Stimulated activated naive CD8-positive, alpha-beta T cell treated with anti-CD3 and anti-CD28 coated beads, Interleukin-15, amount 100 ng/mL, for 72 hours (primary cell): ENCODE measurements at places on chromosomes 3 and 15.
A peak's percentile ranks its signal among the peaks of the same experiment; 100 is the strongest.

GRCh38 chr3:178001670-178002101 lies 534.5 kb upstream of the KCNMB2 start:
- DNase-seq = peak; percentile 63

DNA sequence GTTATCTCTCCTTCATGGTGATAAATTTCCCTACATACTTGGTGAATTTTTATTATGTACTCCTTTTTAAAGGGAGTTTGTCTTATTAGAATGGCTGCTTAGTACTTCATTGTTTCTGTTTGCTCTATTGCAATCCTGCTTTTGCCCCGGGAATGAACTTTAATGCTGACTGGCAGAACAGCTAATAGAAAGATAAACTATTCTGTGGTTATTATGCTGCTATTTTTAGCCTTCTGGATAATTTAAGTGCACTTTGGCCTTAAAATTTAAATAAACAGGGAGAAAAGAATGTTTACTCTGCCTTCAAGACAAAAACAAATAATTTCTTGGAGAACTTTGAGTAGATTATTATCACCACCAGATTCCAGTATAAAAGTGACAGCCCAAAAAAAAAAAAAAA lies 413.8 kb upstream of the CCDC54 start:
- DNase-seq = no peak

DNA sequence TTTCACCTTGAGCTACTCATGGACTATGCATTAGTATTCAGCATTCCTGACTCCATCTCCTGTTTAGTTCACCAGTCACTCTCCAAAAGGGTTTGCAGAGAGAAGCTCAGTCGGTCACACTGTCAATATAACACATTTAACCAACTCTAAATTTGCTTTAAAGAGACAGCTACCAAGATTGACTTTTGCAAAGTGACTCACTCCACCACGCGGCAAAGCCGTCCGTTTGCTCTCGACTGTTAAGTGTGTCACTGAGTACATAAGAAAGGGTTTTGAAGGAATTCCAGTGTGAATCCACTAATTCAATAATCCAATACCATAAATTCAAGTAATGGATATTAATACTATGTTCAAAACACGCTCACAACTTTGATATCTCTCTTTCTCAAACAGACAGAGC lies 1006.7 kb upstream of the NR2F2 start:
- DNase-seq = no peak

- DNase-seq = no peak
Measured at GRCh38 chr3:189300345-189300744, 128.6 kb downstream of the TPRG1 start.

DNA sequence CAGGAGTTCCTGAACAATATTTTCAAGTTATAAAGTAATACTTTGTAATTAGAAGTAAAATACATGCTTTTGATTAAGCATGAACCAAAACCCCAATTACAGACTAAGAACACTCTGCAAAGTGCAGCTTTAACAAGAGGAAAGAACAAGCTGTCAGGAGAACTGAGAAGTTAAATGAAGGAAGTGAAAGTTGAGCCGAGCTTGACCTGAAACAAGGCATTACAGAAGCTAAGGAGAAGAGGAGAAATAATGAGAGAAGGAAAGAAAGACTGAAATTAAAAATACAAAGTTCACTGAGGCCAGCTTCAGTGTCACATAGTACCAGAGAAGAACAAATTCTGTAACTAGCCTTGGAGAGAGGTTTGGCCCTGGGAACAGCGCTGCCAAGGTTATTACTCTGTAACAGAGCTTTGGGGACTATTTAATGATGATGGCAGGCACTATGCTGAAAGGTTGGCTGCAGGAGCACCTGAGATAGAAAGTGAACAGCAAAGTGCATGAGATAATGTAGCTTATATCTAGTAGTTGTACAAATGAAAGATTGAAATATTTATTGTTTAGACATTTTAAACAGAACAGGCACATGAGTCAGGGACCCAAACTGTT lies 241.9 kb upstream of the PEX5L start:
- DNase-seq = no peak

DNA sequence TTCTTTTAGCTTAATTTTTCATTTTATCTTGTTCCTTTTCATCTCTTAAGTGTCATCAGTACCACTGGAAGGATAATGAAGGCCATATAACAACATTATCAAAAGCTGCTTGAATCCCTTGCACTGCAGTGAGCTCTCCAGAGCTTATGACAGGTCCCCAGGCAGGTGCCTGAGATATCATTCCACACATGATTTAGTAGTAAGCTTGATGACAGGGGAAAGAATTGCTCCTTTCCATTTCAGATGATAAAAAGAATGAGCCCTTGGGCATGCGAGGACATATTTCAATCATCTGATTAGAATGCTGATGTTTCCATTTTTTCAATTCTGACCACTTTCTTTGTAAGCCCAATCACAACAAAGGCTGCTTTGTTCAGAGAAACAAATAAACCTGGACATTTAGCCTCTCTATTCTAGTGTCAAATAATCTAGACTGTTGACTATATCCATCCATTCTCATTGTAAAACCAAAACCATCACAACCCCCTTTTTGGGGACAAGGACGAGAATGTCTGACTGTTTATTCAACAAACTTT lies 567.8 kb downstream of the IGSF11 start:
- DNase-seq = no peak

DNA sequence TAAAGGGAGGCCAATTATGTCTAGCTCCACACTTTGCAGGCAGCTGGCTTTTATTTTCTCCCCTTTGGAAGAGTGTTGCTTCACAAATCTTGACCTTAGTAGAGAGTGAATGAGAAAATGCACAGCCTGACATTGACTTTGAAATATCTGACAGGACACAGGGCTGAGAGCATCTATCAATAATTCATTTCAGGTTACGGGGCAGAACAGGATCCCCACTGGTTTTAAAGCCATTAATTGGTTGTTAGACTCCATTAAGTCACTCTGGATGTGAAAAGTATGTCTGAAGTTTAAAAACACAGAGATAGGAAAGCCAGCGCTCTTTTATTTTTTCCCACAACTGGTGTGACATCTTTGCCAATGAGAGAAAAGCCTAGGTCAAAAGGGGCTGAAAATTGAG lies 251.9 kb upstream of the TMC3 start:
- no peak for DNase-seq

DNA sequence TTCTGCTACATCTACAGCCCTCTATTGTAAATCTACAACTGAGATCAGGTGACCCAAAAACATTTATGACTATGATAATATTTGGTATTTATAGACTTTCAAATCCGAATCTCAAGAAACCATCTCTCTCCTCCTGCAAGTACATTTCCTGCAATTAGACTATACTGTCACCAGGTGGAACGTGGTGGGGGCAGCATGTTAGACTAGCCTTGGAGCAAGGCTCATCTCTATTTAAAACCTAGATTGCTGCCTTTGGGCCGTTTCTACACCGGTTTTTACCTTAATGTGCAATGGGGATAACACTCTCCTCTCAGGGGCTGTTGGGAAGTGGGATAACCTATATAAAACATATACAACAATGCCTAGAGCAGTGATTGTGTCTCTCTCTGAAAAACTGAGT lies 3.8 kb upstream of the KATNBL1 start:
- no peak for DNase-seq

DNA sequence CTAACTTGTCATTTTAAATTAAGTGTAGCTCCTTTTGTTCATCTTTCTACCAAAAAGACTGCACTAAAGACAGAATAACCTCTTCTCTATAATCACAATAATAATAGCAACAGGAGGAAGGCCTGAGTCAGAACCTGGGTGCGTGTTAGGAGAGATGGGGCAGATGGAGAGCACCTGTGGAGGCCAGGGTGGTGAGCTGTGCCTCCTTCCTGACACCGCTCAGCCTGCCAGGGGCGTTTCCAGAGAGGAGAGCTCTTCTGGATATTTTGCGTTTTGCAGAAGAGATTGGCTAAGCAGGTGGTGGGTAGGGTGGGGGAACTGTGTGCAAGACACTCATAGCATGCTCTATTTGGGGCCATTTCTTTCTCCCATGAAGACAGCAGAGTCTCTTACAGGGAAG lies 83.5 kb downstream of the MEGF11 start:
- DNase-seq = no peak

DNA sequence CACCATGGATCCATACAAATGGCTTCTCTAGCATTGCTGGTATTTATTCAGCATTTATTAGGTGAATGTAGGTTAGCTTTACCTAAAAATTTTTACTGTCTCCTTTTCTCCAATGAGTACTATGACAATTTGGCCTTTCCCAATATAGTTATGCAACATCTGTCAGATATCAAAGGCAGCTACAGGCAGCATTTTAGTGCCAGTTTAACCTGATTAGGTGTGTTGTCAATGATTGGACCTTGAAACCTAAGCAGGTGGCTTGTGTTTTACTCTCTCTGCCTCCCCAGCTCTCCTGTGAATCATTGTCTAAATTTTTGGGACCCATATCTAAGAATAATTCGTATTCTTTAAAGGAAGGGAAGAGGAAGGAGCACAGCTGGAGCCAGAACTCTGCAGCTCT lies 228.9 kb downstream of the KBTBD8 start:
- DNase-seq = no peak

GRCh38 chr3:190721330-190721729 lies 141.2 kb downstream of the GMNC start:
- no peak for DNase-seq

DNA sequence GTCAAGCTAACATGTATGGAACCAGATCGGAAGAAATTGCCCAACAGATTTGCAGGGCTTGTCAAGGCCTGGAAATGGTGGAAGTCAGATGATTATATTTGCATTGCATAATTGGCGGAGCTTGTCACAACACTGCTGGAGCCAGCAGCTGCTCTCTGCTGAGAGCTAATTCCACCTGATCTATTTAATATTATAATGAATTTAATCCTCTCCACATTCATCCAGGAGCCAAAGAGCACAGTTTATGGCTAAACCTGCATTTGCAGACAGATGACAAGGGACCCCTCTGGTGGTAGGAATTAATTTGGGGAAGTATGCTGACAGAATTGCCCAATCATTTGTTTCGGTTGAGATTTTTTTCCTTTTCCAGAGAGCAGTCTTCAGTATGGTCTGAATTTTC lies 730.2 kb downstream of the TUSC7 start:
- DNase-seq = no peak

DNA sequence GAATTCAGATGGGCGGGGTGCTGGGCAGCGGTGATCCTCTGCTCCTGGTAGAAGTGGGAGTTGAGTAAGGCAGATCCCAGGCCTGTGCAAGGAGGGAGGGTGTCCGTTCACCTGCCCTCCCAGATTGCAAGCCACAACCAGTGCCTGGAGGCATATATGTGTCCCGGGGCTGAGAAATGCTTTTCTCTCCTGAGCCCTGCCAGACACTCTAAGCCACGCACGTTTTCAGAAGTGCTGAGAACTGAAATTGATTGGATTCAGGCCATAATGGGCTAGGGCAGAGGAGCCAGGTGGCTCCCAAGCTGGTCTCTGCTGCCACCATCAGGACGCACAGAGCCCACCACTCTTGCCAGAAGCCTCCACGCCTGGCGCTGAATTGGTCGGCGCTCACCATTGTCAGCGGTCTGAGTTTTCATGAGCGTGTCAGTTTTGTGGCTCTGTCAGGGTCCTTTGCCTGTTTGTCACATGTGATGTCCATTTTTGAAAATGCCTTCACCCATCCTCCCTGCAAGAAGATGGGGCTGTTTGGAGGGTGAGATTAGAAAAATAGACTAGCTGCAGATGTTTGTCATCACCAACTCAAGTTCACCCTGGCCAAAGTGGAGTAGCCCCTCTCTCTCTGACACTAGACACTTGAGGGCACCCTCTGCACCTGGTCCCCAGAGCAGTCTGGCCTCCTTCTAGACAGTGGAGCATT lies 15.4 kb upstream of the BFSP2 start:
- peak; percentile 23 for DNase-seq

DNA sequence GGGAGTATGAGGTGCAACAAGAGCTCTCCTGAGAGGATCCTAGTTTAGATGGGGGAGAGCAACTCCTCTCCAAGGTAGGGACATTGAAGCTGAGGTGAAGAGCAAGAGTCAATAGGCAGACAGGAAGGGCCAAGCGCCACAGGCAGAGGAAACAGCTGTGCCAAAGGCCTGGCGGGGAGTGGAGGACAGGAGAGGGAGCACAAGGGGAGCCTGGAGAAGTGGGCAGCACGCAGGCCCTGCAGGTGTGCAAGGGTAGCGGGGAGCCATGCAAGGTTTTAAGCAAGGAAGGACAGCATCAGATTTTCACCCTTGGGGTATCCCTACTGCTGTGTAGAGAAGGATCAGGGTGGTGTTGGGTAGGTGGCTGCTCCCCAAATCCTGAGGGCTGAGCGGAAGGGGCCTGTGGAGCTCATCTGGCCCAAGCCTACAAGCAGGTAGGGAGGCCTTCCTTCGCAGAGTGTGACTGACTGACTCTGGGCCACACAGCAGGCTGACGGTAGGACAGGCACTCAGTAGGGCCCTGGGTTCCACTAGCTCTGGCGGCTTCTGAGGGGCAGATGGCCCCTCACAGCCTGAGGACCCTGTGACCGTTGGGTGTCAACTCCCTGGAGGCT lies 13.3 kb downstream of the CHST13 start:
- no peak for DNase-seq

DNA sequence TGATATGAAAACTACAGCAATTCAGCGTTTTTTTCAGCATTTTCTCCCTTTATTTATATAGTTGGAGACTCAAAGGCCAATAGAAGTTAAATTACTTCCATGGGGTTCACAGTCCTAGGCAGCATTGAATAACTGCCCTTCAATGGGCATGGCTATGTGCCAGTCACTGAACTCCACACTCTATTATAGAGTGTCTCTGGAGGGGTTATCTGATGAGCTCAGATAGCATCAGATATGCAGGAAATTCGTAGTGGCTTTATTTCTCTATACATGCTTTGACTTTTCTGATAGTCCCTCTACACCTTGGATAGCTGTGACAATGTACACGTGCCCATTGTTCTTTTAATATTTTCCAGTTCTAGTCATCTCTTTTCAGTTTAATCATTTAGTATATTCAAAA lies 396.9 kb upstream of the CBLB start:
- DNase-seq = no peak

DNA sequence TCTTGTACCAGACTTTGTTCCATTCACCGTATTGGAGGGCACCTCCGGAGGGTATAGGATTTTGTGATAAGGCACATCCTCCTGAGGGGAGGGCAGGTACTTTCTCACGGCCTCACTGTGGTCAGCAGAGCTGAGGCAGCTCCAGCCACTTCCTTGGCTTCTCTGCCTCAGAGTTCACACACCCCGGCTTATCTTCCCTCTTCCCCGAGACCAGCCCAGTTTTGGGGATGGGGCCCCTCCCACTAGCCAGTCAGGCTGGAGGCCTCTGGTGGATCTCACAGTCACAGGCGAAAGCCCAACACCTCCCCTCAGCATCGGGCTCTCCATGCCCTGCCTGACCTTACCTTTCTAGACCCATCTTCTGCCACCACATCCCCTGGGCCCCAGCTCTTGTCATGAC lies 316.2 kb upstream of the CTDSPL start:
- DNase-seq = no peak

- DNase-seq = no peak
Measured at GRCh38 chr3:87696124-87697013, 362.4 kb downstream of the CGGBP1 start.

DNA sequence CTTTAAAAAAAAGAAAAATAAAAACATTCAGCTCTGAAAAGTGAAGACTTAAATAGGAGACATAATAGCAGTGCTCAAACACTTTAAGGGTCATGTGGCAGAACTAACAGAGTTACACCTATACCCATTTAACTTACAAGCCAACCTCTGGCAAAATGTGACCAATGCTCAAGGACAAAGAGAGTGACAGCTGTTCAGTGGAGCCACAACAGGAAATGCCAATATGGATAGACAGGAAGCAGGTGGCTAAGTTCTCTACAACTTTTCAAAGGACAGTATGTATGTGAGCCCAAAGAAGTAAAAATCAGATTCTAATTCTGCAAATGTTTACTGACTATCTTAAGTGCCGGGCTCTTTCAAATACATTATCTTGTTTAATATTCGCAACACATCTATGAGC lies 3.4 kb downstream of the TMCC1 start:
- DNase-seq = no peak
